Inflammatory macrophage treated with lipopolysaccharide for 1 hour (primary cell): ENCODE measurements at places on chromosomes 1 and 21.

DNA sequence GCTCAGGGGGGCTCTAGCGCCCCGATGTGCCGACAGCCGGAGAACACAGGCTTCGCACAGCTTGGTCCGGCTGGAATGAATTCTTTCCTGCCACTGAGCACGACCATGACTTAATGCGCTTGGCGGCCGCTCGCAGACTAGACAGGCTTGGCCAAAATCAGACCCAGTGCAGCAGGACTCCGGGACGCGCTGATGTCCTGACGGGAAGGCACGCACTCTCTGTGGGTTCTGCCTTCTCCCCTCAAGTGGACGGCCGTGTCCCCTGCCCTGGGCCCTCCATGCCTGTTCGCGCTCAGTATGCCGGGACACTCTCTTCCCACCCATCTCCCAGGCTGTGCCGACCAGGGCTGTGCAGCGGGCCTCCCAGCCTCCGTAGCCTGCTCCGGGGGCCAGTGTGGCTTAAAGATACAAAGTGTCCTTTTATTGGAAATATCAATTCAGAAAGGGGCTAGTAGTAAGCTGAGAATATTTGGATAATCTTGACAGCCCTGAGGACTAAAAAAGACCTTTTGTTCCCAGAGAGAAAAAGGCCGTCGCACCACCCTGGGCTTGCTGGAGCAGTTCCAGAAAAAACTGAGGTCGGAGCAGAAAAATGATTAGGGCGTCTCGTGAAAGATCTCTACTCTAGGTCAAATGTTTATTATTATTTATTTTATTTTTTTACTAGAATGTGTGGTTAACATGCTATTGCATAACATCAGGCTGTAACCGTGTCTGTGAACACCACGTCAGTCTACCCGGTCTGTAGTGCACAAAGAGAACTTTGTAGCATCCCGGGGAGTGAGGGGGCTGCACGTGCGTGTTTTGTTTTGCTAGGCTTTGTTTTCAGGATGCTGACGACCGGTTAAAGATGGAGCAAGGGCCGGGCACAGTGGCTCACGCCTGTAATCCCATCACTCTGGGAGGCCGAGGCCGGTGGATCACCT, 88.1 kb upstream of the ARHGEF16 start:
- DNase-seq: no peak

DNA sequence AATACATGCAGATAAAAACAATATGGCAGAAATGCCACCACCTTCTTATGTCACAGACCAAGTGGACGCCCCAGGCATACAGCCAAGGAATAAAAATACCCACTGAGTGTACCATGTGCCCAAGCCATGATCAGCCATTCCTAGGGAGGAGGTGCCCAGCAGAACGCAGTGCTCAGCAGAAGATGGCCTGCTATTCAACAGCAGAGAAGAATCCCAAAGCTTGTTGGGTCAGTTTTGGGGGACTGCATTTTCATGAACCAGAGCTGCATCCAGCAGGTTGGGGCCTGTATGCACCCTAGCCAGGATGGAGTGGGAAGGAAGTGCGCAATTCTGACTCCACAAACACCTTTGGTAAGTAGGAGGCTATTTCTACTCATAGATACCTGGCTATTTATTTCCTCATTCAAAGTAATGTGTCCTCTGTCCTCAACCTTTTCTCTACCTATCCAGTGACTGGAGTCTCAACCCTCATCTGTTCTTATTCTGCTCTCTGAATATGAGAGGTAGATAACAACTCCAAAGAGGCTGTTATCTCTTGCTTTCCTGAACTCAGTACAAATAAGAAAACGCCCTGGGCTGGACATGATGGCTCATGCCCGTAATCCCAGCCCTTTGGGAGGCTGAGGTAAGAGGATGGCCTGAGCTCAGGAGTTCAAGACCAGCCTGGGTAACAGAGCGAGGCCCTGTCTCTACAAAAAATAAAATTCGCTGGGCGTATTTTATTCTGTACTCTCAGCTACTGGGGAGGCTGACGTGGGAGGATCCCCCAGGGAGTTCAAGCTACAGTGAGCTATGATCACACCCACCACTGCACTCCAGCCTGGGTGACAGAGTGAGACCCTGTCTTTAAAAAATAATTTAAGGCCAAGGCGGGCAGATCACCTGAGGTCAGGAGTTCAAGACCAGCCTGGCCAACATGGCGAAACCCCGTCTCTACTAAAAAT, 2.5 kb upstream of the PLEKHM2 start:
- DNase-seq: no peak

GRCh38 chr1:210031473-210031872, 93.5 kb downstream of the SYT14 start:
- DNase-seq: no peak

DNA sequence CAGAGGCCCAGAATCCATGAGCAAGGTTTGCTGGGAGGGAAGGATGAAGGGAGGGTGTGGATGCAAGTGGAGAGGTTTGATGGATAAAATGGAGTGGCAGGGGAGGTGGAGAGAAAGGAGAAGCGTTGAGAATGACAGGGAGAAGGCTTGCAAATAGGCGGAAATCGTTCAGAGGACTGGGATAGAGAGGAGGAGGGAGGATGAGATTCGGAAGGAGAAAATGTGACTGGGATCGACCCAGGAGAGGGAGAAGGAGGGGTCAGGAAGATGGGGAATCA, 376 bp downstream of the AVPR1B start:
- no peak for DNase-seq

- DNase-seq: no peak
Observed at GRCh38 chr1:22241250-22241649, 98.4 kb upstream of the WNT4 start.

DNA sequence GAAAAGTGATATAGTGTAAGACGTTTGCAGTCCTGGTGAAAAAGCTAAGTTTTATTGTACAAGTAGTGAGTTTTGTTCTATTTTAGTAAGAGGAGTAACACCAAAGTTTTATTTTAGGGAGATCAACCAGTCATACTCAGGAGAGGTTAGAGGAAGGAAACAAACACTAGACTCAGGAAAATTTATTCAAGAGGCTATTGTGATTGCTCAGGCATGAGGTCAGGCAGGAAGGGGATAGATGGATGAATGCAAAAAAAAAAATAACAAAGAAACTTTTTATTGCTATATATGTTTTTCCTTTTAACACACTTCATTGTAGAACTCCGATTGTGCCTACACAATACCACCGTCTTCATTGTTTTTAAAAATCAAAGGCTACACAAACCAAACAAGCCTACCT, 189.0 kb downstream of the LYPLAL1 start:
- DNase-seq: no peak

GRCh38 chr1:50048791-50049190, 25.0 kb upstream of the AGBL4 start:
- no peak for DNase-seq
